ENCODE measurements at places on chromosomes 7 and 10.

DNA sequence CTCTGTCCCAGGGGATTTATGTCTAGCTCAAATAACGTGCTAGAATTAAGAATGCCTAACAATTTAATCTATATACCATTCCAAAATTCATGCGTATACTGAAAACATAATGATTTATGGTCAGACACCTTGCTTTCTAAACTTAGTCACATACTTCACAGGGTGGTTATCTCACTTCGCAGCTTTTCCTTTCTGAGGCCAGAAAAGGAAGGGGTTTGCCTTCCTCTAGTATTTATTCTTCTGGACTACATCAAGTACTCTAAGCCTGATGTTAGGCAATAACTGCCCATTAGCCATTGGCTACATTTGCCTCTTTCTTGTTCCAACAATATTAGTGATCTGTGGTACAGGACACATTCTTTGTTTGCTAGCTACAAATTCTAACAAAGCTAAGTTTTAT, 72.6 kb upstream of the FHIP2A start:
- DNase-seq = no peak

DNA sequence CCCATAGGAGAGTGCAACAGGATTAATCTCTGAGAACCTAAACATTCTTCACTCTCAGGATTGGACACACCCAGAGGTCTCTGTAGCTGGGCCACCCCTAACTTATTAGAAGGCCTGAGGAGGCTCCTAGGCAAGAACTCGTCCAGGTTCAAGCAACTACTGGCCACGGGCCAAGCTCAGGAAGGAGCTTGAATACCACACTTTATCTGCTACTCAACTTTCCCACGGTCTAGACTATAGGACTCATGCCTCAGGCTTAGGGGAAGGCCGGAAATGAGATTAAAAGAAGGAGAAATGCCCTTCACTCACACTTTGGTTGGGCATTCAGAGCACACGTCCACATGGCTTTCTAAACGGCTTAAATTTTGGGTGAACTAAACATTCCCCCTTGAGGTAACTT, 142.8 kb upstream of the PHYHIPL start:
- DNase-seq = no peak

- DNase-seq = no peak
Observed at GRCh38 chr7:137664846-137665245, 181.9 kb downstream of the DGKI start.

DNA sequence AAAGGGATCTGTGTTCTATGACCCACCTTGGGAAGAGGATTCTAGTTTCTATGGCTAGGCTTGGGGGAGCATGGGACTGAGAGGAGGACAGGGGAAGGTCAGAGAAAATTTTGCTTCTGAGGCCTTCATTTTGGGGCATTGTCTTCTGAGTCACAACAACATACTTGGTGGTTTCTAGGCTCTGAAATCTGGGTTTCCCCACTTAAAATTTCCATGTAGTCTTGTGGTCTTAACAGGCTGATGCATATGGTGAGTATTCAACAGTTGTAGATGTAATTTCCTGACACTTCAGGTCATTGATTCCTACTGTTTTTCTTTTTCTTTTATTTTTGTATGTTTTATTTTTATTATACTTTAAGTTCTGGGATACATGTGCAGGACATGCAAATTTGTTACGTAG, 88.5 kb downstream of the ANKRD7 start:
- no peak for DNase-seq

- no peak for DNase-seq
Observed at GRCh38 chr10:29057822-29058331, 231.0 kb upstream of the LYZL1 start.

DNA sequence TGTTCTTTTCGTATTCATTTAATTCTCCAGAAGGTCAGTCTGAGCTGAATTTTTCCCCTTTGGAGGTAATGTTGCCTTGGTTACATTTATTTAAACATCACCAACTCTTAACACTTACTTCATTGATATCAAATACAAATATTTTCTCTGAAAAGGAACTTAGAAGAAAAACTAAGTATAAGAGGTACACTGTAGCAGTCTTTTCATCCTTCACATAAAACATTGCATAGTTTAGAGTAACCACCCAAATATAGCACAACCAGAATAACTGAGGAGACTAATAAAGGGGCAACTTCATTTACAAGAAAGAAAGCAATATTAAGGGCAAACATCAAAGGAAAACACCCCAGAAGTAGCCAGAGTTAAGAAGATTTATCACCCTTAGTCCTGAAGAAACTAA, 1115.0 kb upstream of the POT1 start:
- DNase-seq = no peak

DNA sequence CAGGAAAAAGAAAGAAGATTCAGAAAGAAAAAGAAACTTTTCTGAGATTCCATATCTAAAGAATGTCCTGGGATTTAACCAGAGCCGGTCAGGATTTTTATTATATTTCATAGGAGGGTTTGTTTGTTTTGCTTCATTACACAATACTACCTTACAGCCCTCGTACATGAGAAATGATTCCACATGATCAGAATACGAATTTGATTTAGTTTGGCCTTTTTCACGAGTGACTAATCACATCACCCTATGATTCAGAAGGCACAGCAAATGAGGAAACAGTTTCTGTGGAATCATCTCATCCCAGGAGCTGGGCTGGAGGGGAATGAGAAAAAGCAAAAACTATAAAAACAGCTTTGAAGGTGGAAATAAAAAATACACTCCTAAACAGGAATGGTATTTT, 54.7 kb upstream of the VWC2 start:
- DNase-seq = no peak

DNA sequence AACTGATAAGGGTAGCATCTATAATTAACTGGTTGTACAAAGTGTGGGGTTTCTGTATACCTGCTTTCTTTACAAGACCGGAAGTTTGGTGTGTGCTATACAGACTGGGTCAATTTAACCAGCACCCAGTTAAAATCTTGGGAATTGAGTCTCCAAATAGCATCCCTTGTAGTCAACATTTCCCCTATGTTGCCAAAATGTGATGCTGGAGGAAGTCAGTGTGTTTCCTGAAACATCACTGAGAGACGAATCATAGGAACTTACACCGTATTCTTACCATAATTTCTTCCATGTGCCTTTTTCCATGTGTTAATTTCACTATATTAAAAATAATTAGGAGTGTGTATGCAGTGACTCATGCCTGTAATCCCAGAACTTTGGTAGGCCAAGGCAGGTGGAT, 1.7 kb downstream of the AKR1C4 start:
- DNase-seq = no peak

DNA sequence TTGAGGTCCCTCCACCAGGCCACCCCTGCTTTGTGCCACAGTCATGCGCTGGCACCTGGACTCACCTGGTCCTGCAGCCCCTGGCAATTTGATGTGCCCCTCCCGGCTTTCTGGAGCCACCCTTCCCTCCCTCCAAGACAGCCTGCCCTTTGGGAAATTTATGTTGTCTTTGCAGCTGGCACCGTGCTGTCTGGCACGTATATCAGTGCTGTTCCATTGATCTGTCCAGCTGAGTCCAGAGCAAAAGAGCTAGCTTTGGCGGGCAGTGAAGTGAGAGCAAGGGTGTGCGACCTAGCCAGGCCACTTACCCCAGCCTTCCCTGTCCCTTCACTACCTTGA, 5.7 kb downstream of the RARRES2 start:
- no peak for DNase-seq

GRCh38 chr10:129786216-129786615, 177.9 kb downstream of the EBF3 start:
- DNase-seq = no peak

- DNase-seq = no peak
Observed at GRCh38 chr10:59585046-59585700, 124.5 kb downstream of the SLC16A9 start.

GRCh38 chr7:142746264-142746663, 3.0 kb upstream of the PRSS1 start:
- DNase-seq = no peak

GRCh38 chr10:81873932-81874816, 820 bp upstream of the NRG3 start:
- DNase-seq = no peak

DNA sequence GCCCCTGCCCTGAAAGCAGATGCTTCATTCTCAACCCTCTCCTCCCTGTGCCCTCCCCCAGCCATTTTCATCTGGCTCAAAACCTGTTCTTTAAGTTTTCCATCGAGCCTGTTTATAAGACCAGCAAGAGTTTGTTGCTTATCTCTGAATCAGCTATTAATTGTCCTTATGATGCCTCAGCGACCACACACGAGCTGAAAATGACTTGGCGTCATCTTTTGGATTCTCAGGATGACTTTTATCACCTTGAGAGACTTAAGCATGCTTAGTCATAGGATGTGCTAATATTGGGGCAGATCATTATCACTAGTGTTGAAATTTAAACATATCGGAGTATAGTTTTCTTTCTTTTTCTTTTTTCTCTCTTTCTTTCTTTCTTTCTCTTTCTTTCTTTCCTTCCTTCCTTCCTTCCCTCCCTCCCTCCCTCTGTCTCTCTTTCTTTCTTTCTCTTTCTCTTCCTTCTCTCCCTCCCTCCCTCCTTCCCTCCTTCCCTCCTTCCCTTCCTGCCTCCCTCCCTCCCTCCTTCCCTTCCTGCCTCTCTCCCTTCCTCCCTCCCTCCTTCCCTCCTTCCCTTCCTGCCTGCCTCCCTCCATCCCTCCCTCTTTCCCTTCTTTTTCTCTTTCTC, 184.5 kb downstream of the PHTF2 start:
- no peak for DNase-seq

DNA sequence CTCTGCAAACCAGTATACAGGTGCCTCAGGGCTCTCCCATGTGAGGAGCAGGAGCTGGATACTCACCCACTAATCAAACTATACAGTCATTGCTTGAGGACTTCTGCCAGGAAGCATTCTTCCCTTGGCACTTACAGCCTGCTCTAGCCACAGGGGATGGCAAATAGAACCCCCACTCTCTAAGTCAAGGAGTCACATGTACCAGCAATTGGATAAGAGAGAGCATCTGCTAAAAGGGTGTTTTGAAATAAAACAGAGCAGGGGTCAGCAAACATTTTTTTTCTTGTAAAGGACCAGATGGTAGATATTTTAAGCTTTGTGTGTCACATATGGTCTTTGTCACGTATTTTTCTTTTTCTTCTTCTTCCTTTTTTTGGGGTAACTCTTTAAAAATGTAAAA, 865.2 kb upstream of the GHITM start:
- DNase-seq = no peak

DNA sequence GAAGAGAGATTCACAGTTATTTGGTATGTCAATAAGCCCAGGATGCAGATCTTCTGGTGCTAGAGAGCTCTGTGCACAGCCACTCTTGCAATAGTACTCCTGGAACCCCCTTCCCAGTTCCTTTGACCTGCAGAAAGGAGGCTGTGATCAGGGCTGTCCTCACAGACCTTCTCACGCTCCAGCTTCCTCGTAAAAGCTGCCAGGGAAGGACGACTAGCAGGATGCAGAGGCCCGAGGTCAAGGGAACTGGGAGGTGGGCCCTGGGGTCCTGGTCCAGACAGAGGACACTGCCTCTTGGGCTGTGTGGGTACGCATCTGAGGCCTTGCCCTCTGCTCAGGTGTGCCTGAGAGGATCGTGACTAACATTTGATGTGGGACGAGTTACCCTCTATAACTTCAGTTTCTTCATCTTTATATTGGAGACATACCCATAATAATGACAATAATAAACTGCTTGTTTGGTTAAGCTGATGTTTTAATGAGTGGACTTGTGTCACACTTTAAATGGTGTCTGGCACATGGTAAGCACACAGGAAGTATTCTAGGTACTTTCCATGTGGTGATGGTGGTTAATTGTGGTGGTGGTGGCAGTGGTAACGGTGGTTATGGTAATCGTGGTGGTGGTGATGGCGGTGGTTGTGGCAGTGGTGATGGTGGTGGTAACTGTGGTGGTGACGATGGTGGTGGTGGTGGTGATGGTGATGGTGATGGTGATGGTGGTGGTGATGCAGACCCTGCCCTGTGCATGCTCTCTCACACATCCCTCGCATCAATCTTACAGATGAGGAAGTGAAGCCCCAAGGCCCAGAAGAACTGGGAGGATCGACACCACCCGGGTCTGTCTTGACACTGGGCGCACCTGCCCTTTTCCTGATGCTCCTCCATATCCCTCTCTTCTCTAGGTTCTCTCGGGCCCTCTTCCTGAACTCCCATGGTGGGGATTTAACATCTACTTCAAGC, 235.2 kb upstream of the GRB10 start:
- DNase-seq = no peak

- DNase-seq = no peak
Observed at GRCh38 chr10:14092799-14093198, 237.9 kb downstream of the FRMD4A start.

- DNase-seq = no peak
Observed at GRCh38 chr7:84238596-84238995, 44.0 kb upstream of the SEMA3A start.

- DNase-seq = no peak
Observed at GRCh38 chr10:107565014-107565413, 400.5 kb upstream of the SORCS1 start.

DNA sequence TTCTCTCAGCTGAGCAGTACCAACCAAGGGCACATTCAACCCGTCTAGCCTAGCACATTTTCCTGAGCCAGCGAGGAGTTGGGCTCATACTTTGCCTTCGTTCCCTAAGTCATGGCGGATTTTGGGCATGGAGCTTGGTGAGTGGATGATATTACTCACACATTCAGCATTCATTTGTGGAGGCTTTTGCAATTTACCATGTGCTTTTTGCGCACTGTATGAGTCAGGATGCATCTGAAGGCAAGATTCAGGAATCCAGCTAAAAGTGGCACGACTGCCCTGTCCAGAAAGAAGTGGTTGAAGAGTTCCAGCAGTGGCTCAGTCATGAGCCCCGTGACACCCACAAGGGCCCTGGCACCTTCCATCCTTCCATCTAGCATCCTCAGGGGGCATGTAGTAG, 24.2 kb upstream of the MGMT start:
- no peak for DNase-seq

DNA sequence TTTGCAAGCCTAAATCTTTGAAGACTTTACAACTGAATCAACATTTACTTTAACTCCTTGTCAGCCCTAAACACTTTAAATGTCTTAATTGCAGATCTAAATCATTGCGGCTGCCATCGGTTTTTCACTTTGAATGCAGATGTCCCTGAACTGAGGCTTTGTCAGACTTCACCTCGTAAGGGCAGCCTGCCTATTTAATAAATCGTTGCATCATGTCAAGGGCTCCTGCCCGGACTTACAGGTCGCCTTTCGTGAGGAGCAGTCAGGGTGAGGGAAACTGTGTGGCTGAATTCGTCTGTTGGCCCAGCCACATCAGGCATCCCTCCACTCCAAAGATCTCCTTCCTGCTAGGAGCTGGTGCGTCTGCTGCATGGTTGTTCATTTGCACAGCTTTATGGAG, 368.2 kb upstream of the NPVF start:
- DNase-seq = no peak

GRCh38 chr7:66867198-66867790, 53.7 kb upstream of the TMEM248 start:
- no peak for DNase-seq

- no peak for DNase-seq
Observed at GRCh38 chr10:131727560-131727959, 173.2 kb upstream of the PPP2R2D start.

- no peak for DNase-seq
Observed at GRCh38 chr7:2526659-2527504, 7.3 kb downstream of the LFNG start.

- DNase-seq = no peak
Observed at GRCh38 chr7:45715471-45716352, 141.5 kb downstream of the ADCY1 start.

GRCh38 chr7:17075601-17076255, 193.9 kb upstream of the AGR3 start:
- no peak for DNase-seq

All from GM04503 (cell line).